ENCODE measurements at places on chromosomes 16 and 17. TPM values are rescaled to one million over a fixed set of nuclear protein-coding genes. Genes with fewer than 3 reads are reported as not detected.
A peak's percentile ranks its signal among the peaks of the same experiment; 100 is the strongest.

DNA sequence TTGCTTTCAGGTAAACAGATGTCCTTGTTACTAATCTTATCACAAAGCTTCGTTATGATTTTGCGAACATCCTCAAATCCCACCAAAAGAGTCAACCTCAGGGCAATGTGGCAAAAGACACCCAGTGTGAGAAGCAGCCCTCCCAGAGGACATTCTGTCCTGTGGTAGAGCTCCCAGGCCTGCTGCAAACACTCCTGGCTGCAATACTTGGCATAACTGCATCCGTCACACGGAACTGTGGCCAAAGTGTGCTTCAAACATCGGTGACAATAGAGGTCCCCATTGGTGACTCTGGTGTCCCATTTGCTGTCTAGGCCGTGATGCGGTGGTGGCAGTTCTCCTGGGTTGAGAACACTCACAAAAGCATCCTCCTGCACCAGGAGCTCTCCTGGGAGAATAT lies 29.5 kb downstream of the SMYD4 start:
- H3K36me3 ChIP-seq, result peaks cover 11% of the 10 kb centered on the region
- DNase-seq, result no peak
- H3K27ac ChIP-seq, result no peak overlapping the region
- H3K4me1 ChIP-seq, result no peaks in the 10 kb centered on the region
- H3K27me3 ChIP-seq, result no peaks in the 10 kb centered on the region

Gene PLCG2
- total RNA-seq, result 25.6 TPM

- H3K36me3 ChIP-seq, result peaks cover 5% of the 10 kb centered on the region
- DNase-seq, result no peak
- H3K27me3 ChIP-seq, result no peaks in the 10 kb centered on the region
- H3K4me3 ChIP-seq, result no peak overlapping the region
- peak overlapping the region; percentile 45 for H3K27ac ChIP-seq
- H3K4me1 ChIP-seq, result no peaks in the 10 kb centered on the region
Measured at GRCh38 chr17:67632141-67632540, 85.6 kb upstream of the NOL11 start.

DNA sequence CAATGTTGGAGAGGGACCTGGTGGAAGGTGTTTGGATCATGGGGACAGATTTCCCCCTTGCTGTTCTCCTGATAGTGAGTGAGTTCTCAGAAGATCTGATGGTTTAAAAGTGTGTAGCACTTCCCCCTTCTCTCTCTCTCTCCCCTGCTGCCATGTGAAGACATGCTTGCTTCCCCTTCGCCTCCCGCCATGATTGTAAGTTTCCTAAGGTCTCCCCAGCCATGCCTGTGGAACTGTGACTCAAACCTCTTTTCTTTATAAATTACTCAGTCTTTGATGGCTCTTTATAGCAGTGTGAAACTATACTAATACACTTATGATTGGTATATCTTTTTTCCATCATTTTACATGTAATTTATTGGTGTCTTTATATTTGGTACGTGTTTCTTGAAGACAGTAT lies 13.4 kb downstream of the ADGRG5 start:
- no peak for DNase-seq
- peaks cover 21% of the 10 kb centered on the region for H3K4me1 ChIP-seq
- peak overlapping the region; percentile 89 for H3K27ac ChIP-seq

DNA sequence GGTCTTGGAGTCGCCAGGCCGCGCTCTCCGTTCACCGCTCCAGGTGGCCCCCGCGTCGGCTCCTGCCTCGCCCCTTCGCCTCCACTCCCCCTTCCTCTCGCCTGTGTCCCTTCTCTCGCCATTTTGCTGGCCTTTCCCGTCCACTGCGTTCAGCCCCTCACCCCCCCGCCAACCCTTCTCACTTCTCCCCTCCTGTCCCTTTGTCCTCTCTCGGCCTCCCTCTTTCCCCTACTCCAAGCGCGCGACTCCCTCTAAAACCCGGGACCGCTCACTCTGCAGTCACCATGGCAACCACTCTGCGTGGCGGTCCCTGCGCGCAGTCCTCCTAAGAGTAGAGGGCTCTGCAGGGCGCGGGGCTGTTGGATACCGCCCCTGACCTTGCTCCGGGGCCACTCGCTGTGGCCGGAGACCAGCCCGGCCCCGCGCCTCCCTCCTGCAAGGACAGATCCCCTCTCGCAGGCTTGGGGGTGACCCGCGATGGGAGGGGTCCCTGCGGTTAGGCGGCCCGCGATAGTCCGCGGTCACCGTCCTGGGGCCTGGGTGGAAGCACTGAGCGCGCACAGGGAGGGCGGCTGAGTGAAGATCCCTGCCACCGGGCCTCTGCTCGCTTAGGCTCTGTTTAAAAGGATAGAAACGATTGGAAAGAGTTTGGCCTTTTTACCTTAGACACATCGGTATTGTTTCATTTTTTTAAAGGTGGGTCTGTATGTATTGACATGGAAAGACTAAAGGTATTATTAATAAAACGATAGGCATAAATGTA lies 454 bp downstream of the CCDC40 start:
- H3K4me1 ChIP-seq, result peaks cover 11% of the 10 kb centered on the region
- peaks cover 33% of the 10 kb centered on the region for H3K27me3 ChIP-seq
- peak overlapping the region; percentile 88 for H3K4me3 ChIP-seq
